Adipocyte (in vitro differentiated cells): ENCODE measurements at places on chromosomes 13 and 19.
A peak's percentile ranks its signal among the peaks of the same experiment; 100 is the strongest.

DNA sequence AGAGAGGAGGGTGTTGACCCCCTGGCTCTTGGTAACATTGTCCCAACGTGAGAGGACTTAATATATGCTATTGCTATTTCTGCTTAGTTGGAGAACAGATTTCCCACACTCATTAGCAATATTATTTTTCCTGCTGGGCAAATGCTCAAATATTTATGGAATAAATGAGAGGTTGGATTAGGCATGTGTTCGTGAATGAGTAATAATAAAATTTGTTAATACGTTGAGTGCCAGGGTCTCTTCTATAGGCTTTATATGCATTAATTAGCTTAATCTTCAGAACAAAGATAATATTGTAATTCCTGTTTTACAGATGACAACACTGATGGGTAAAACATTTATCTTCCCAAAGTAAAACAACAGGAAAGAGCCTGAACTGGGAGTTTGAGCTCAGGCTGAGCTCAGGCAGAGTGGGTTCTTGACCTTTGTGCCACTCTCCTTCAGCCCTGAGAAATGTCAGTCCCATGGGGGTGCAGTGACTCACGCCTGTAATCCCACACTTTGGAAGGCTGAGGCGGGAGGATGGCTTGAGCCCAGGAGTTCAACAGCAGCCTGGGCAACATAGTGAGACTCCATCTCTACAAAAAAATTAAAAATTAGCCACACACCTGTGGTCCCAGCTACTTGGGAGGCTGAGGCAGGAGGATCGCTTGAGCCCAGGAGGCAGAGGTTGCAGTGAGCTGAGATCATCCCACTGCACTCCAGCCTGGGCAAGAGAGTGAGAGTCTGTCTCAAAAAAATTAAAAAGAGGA is 1.2 kb downstream of the ZNF233 start:
- DNase-seq = no peak

GRCh38 chr13:64767054-64767453 is 2463.1 kb downstream of the PCDH9 start:
- no peak for DNase-seq

DNA sequence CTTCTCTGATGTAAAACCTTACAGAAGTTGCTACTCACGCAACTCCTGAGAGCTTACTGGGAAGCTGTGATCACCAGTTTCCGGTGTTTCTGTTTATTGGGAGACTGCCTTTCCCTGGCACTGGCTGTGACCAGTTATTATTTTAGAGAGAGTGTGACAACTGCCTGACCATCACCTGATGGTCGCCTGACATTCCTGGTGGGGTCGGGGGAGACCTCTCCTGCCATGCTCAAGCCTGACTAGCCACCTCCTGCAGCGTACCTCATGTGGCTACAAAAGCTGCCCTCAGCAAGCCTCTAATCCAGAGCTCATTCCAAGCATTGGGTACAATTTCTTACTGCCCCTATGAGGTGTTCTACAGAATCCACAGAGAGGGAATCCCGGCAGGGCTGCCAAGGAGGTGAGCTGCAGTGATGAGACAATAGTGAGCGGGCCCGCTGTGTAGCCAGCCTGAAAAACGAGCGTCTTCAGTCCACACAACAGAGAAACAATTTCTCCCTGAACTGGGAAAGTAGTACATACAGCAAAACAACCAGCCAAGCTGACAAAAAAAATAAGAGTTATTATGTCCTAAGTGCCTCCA is 28.7 kb downstream of the GJA3 start:
- no peak for DNase-seq

- no peak for DNase-seq
Observed at GRCh38 chr19:10214784-10215183, 16.3 kb downstream of the S1PR2 start.

GRCh38 chr19:14683439-14683838 is 6.4 kb upstream of the ZNF333 start:
- no peak for DNase-seq

- peak; percentile 30 for DNase-seq
Observed at GRCh38 chr13:80360453-80360800, 19.5 kb upstream of the SPRY2 start.

- DNase-seq = no peak
Observed at GRCh38 chr13:41407380-41407779, 50.0 kb upstream of the RGCC start.

DNA sequence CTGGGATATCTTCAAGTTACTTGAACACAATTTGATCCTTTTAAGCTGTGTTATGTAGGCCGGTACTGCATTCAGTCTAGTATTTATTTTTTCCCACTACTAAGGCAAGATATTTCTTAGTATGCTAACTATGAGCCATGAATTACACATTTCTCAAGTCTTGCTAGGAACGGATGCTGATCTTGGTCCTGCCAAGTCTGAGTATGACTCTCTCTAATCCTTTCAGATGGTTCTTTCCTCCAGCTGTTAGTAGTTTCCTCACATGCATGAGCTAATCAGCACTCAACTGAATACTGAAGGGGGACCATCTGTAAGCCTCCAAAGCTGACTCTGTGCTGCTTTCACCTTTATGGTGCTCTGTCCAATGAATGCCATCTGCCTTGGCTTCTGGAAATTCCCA is 460.3 kb downstream of the KCTD12 start:
- DNase-seq = peak; percentile 91

DNA sequence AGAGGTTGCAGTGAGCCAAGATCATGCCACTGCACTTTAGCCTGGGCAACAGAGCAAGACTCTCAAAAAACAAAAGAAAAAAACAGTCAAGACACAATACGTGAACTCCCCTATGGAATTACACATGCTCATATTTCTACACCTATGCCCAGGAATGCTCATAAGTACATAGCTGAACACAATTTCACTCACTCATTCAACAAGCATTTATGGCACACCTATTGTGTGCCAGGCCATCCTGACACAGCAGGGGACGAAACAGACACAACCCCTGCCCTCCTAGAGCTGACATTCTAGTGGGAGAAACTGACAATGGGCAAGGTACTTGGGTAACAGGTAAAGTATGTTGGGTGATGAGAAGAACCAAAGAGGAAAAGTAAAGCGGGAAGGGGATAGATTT is 9.5 kb downstream of the AXL start:
- no peak for DNase-seq

DNA sequence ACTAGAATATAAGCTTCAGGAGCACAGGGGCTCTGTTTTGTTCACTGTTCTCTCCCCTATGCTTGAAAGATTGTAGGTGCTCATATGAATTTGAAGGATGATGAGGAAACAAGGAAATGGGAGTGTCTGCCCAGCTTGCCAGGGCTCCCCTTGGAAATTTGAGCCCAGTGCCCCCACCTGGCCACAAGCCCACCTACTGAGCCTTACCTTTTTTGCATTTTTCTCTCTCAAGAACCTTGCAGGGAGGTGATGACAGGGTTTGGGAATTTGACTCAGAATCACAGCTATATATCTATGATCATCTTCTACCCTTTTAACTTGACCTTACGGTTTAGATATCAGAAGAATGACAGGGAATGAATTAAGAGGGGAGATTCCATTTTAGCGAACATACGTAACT is 33.8 kb downstream of the SERP2 start:
- DNase-seq = no peak

- peak; percentile 83 for DNase-seq
Observed at GRCh38 chr19:38667661-38668171, 20.3 kb downstream of the ACTN4 start.

DNA sequence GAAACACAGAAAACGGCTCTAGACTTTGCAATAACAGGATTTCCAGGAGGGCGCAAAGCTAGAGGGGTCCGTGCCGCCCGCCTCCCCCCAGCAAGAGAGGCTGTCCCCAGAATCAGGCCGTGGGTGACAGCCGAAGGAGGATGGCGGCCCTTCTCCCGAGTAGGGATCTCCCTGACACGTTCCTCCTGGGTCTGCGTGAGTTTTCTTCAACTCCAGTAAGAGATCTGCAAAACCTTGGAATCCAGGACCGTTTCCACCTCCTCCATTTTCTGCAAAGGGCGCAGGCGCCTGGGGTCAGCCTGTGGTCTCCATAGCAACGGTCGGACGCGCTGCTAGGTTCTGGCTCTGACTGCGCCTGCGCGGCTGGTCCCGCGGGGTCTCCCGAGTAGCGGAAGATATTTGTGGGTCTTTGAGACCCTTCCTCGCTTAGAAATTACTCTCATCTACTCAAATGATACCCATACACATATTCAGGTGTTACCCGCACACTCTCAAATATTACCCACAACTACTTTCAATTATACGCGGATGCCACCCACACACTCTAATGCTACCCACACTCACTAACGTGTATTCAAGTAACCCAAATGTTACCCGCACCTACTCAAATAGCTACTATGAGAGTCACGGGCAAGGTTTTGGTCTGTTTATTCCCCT is 2.1 kb downstream of the PNMA8C start:
- peak; percentile 91 for DNase-seq

GRCh38 chr13:20353973-20354372 is 121.9 kb upstream of the GJB6 start:
- peak; percentile 61 for DNase-seq

DNA sequence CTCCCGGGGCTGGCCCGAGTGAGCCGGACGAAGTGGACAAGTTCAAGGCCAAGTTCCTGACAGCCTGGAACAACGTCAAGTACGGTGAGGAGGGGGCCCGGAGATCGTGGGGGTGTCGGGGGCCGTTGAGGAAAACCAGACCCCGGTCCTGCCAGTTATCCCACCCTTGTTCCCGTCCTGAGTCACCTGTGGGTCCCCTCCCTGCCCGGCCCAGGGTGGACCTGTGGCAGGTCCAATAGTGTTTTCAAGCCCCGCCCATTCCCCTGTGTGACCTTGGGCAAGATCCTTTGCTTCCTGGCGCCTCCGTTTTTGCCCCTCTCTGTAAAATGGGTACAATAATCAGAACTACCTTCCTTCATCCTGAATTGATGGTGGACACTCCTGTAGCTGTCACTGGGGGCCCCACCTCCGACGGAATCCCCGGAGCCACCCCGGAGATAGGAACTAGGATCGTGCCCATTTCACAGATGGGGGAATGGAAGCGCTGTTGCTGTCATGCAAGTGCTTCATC is 593 bp downstream of the ATG4D start:
- peak; percentile 33 for DNase-seq

- no peak for DNase-seq
Observed at GRCh38 chr13:113888701-113889330, 24.9 kb upstream of the GAS6 start.

DNA sequence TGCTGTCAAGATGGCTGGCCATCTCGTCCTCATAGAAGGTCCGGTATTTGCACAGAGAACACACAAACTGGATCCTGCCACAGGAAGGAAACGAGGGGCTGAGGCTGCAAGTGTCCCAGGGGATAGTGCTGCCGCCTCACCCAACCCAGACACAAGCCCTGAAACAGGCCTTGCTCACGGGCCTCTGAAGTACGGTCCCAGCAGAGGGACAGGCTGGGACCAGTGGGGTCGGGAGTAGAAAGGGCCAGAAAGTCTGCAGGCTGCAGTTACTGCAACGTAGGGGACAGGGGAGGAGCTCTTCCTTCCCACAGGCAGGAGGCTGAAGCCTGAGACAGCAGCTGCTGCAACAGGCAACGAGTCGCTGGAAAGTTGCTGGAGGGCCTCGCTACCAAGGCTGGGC is 18.2 kb upstream of the AKAP8 start:
- no peak for DNase-seq

- peak; percentile 55 for DNase-seq
Observed at GRCh38 chr13:107202371-107203023, 634.6 kb upstream of the ARGLU1 start.

GRCh38 chr13:95841894-95842293 is 165.0 kb downstream of the DNAJC3 start:
- no peak for DNase-seq

DNA sequence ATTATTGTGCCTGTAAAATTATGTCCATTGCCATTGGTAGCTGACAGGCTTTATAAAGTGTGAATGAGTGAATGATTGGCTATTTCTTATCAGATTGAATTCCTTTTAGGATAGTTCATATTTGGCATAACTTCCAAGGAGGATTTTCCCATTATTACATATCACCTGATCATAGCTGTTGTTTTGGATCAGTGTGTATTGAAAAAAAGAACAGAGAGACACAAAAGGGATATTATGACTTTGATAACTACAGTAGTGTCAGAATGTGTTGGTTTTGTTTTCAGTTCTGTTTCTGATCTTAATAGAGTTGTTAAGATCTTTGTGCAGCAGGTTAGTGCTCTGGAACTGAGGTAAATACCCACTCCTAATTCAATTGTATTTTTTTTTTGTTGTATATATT is 103.8 kb downstream of the LRCH1 start:
- DNase-seq = no peak

DNA sequence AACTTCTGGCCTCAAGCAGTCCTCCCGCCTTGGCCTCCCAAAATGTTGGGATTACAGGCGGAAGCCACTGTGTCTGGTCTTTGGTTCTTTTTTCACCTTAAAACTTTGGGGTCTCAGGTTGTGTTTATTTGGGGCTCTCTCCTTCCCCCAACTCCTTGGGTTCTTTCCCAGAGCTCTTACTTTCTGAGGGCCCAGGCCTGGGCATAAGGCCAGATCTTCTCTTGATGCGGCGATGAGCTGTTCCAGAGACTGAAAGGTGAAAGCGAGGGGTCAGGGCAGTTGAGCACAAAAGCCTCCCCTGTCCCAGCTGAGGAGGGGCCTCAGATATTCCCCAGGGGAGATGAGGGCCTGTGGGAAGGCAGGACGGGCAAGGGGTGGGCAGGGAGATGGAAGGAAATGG is 7.1 kb downstream of the POLR1G start:
- DNase-seq = no peak

- no peak for DNase-seq
Observed at GRCh38 chr13:111401755-111402154, 81.3 kb downstream of the TEX29 start.

DNA sequence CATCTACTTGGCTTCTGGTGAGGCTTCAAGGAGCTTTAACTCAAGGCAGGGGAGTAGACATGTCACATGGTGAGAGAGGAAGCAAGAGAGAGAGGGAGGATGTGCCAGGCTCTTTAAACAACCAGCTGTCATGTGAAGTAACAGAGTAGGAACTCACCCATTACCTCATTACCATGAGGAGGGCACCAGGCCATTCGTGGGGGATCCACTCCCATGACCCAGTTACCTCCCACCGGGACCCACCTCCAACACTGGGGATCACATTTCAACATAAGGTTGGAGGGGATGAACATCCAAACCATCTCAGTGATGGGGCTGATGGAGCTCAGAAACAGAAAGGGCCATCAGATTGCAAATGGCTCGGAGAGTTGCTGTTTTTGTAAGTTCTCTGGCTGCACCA is 12.9 kb downstream of the VSTM2B start:
- DNase-seq = no peak

DNA sequence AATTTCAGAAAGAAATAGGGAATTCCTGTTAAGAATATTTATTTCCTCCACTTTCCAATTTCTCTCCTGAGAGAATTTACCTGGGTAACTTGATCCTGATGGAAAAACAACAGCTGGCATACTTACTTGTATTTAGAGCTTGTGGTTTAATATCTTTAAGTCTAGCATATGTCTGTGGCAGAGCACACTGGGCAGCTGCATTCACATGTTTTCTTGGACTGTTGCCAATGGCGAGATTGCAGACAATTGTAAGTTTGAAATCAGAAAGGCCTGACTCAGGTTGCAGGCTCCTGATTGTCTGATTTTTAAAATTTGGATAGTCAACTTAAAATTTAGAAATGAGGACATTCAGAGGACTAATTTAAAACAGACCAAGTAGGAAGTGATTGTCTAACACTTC is 66.9 kb downstream of the NHLRC3 start:
- peak; percentile 1 for DNase-seq
